ENCODE measurements at places on chromosomes 2 and 18. TPM values are rescaled to one million over a fixed set of nuclear protein-coding genes. Genes with fewer than 3 reads are reported as not detected.

ALPG gene
- total RNA-seq: not detected

PTPRN gene
- 32.7 TPM for total RNA-seq

CD8A gene
- total RNA-seq: 2.0 TPM

UXS1 gene
- 47.7 TPM for total RNA-seq

FAM124B gene
- total RNA-seq: 3.7 TPM

C18orf32 gene
- 34.9 TPM for total RNA-seq

ARHGEF4 gene
- total RNA-seq: 45.7 TPM

LINC00305 gene
- total RNA-seq: not detected

C1GALT1C1L gene
- not detected for total RNA-seq

CRYGD gene
- total RNA-seq: 1.2 TPM

UGT1A3 gene
- total RNA-seq: not detected

PPP1CB gene
- 228 TPM for total RNA-seq

ARHGAP28 gene
- 16.2 TPM for total RNA-seq

ITGA4 gene
- total RNA-seq: 5.9 TPM

GAL3ST2 gene
- 0.74 TPM for total RNA-seq

SPP2 gene
- total RNA-seq: not detected

DYNAP gene
- total RNA-seq: not detected

TMEM182 gene
- 2.2 TPM for total RNA-seq

LBX2 gene
- not detected for total RNA-seq

ASB3 gene
- 64.9 TPM for total RNA-seq

CAPN10 gene
- total RNA-seq: 18.2 TPM

CNTNAP5 gene
- total RNA-seq: 26.6 TPM

TP53I3 gene
- 17.7 TPM for total RNA-seq

ZC3H6 gene
- total RNA-seq: 24.8 TPM

MALL gene
- 1.5 TPM for total RNA-seq

SCYGR7 gene
- total RNA-seq: not detected

CENPA gene
- total RNA-seq: 1.2 TPM

HOXD13 gene
- not detected for total RNA-seq

TUBA4B gene
- not detected for total RNA-seq

SOWAHC gene
- 30.2 TPM for total RNA-seq

ARHGAP25 gene
- total RNA-seq: 2.0 TPM

TEX44 gene
- not detected for total RNA-seq

TAF1B gene
- 22.9 TPM for total RNA-seq

ANO7 gene
- total RNA-seq: 0.25 TPM

LDLRAD4 gene
- total RNA-seq: 63.4 TPM

CFAP65 gene
- 0.74 TPM for total RNA-seq

TSN gene
- total RNA-seq: 48.4 TPM

TFCP2L1 gene
- total RNA-seq: under 0.01 TPM

NTSR2 gene
- total RNA-seq: 0.25 TPM

All from temporal lobe (tissue), 4 donors.